CD4-positive, alpha-beta memory T cell (primary cell): ENCODE measurements at places on chromosomes 4 and X. TPM values are rescaled to one million over a fixed set of nuclear protein-coding genes. Genes with fewer than 3 reads are reported as not detected.

OTC gene
- not detected for total RNA-seq

SSX4B gene
- total RNA-seq, result not detected

FHL1 gene
- 32.3 TPM for total RNA-seq

DNA sequence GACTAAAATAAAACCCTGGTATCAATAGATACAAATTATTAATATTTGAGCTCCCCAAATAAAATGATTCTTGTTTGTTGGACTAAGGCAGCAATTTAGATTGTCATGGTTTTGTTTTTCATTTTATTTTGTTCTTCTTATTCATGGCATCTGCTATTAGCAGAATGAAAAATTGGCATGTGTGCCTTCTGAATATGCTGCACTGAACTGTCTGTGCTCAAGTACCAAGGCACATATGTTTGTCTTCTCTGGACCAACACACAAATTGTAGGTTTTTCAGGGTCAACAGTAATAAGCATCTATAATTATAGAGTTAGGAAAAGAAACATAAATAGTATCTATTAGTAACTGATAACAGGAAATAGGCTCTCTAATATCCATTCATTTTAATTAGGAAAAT lies 121.1 kb downstream of the BANK1 start:
- H3K4me1 ChIP-seq, result no peaks in the 10 kb centered on the region
- H3K36me3 ChIP-seq, result no peaks in the 10 kb centered on the region
- H3K27ac ChIP-seq, result no peak overlapping the region
- DNase-seq, result no peak
- no peak overlapping the region for H3K4me3 ChIP-seq
- H3K27me3 ChIP-seq, result no peaks in the 10 kb centered on the region

DNA sequence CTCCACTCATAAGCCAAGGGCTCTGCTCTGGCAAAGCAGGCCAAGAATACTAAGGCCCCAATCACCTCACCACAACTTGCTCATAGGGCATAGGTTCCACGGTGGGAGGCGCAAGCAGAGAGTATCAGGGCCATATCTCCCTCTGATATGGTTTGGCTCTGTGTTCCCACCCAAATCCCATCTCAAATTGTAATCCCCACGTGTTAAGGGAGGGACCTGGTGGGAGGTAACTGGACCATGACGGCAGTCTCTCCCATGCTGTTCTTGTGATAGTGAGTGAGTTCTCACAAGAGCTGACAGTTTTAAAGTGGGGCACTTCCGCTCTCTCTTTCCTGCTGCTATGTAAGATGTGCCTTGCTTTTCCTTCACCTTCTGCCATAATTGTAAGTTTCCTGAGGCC lies 88.7 kb downstream of the SHROOM4 start:
- DNase-seq, result no peak
- no peaks in the 10 kb centered on the region for H3K4me1 ChIP-seq
- no peaks in the 10 kb centered on the region for H3K36me3 ChIP-seq
- no peaks in the 10 kb centered on the region for H3K27me3 ChIP-seq
- H3K27ac ChIP-seq, result no peak overlapping the region
